Suprapubic skin (tissue), 4 donors: ENCODE measurements at places on chromosomes 5 and 9. TPM values are rescaled to one million over a fixed set of nuclear protein-coding genes. Genes with fewer than 3 reads are reported as not detected.

- no peak for DNase-seq
Observed at GRCh38 chr5:139246394-139246793, 47.1 kb upstream of the MATR3 start.

DNA sequence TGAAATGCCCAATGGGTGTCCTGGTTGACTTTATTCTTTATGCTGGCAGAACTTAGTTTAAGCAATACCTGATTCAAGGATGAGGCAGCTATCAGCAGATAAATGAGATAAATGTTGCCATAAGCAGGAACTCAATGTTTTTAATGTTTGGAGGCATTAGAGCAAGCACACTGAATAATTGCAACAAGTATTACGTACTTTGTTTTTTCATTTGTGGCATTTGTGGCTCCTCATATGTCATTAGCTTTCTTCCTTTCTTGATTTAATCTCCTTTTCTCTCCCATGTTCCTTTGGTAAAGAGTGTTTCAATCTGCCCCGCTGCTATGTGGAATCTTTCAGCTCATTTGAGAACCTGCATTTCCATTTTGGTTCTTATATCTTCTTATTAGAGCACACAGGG, 6.4 kb upstream of the NR3C1 start:
- no peak for DNase-seq

- no peak for DNase-seq
Observed at GRCh38 chr5:128002425-128002824, 81.1 kb upstream of the SLC12A2 start.

DNA sequence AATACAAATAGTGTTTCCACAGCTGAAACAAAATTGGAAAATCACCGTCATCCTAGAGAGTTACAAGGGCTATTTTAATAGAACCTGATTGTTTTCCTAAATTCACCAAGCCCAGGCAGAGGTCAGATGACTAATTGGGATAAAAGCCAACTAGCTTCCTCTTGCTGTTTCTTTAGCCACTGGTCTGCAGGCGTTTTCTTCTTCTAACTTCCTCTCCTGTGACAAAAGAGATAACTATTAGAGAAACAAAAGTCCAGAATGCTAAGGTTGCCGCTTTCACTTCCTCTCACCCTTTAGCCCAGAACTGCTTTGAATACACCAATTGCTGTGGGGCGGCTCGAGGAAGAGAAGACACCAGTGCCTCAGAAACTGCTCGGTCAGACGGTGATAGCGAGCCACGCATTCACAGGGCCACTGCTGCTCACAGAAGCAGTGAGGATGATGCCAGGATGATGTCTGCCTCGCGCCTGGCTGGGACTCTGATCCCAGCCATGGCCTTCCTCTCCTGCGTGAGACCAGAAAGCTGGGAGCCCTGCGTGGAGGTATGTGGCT, at the start of gene TLR4:
TLR4 (plus strand) TSS at position 380 of the 552 bp plus-strand sequence; CDS start at position 450, 70 bp downstream.
- DNase-seq = peak; percentile 76

- DNase-seq = no peak
Observed at GRCh38 chr9:136437430-136437829, 2.2 kb downstream of the INPP5E start.

- DNase-seq = peak; percentile 7
Observed at GRCh38 chr5:180652771-180653170, 3.4 kb upstream of the FLT4 start.

DNA sequence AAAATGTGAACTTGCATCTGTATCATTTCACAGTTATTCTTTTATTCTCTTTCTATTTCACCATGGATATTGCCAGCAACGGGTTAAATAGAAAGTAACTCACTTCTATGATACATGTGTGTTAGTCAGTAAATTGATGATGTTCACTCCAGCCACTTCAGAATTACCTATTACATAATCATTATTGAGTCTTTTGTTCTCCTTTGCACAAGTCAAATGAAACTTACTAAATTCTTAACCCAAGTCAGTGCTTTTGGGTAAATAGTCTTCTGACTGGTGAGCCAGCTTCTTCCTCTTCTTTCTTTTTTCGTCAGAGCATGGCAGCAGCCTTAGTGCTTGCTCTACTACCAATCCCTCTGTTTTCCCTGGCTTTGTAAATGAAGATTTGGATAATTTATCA, 344.3 kb downstream of the RAB3C start:
- DNase-seq = no peak

DNA sequence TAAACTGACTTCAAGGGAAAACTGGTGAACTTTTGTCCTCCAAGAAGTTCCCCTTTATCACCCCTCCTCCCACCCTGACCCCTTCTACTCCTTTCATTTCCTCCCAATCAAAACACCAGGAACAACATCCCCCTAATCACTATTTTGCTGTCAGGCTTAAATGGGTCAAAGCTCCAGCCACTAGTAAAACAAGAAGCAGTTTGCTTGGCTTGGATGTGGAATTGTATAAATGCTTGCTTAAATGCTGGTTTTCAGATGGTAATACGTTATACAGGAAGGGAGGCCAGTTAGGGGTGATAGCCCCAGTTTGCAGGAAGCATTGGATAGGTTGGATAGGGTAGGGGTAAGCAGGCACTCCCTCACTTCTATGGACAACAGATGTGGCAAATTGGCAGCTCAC, 473.6 kb downstream of the AGTPBP1 start:
- no peak for DNase-seq

- DNase-seq = no peak
Observed at GRCh38 chr5:119943148-119943547, 313.8 kb downstream of the FAM170A start.

GRCh38 chr5:111347021-111347420, 122.8 kb downstream of the CAMK4 start:
- DNase-seq = no peak

DNA sequence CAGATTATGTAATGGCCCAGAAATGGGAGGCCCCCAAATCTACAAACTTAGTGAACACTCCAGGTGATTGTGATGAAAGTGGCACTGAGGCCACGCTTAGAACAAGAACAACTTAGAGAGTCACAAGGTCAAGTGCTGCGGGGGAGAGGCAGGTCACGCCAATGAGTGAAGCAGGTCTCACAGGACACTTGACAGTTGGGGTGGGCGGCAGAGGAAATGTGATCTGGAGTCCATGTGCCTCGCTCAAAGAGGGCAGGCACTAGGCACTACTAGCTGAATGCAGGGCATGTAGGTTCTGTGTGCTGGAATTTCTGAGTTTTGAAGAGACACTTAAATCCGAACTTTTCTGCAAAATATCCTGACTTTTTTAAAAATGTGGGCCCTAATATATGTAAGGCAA, 193.2 kb upstream of the RORB start:
- DNase-seq = no peak

GRCh38 chr9:38284588-38285051, 107.9 kb upstream of the ALDH1B1 start:
- no peak for DNase-seq

DNA sequence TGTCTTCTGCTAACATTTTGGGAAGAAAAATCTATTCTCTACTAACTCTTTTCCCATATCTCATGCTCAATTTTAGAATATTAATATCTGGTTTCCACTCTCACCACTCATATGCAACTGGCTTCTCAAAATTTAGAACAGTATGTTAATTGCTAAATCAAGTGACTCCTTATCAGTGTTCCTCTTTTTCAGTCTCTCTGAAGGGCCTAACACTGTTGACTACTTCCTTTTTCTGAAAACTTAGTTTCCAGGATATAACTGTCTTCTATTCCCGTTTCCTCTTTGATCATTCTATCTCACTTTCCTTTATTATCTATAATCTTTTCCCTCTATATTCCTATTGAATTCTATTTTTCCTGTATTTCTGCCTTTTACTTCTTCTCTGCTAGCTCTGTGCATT, 1717.2 kb upstream of the C9orf72 start:
- DNase-seq = no peak

The DNAI1 gene
- total RNA-seq = not detected

The SETD9 gene
- total RNA-seq = 10.6 TPM

The PCSK1 gene
- 1.4 TPM for total RNA-seq

The GOLGA1 gene
- total RNA-seq = 21.5 TPM

The UGT3A1 gene
- total RNA-seq = not detected

The UBE2QL1 gene
- 1.1 TPM for total RNA-seq

The GLRA1 gene
- not detected for total RNA-seq

The CCDC152 gene
- not detected for total RNA-seq

The UHRF2 gene
- 120 TPM for total RNA-seq

The ARHGEF37 gene
- 75.3 TPM for total RNA-seq

The NTNG2 gene
- 0.39 TPM for total RNA-seq
